ENCODE measurements at places on chromosomes 16 and 17.

- DNase-seq = no peak
These were observed 162.4 kb upstream of the FAM20A start for GRCh38 chr17:68763562-68763961.

DNA sequence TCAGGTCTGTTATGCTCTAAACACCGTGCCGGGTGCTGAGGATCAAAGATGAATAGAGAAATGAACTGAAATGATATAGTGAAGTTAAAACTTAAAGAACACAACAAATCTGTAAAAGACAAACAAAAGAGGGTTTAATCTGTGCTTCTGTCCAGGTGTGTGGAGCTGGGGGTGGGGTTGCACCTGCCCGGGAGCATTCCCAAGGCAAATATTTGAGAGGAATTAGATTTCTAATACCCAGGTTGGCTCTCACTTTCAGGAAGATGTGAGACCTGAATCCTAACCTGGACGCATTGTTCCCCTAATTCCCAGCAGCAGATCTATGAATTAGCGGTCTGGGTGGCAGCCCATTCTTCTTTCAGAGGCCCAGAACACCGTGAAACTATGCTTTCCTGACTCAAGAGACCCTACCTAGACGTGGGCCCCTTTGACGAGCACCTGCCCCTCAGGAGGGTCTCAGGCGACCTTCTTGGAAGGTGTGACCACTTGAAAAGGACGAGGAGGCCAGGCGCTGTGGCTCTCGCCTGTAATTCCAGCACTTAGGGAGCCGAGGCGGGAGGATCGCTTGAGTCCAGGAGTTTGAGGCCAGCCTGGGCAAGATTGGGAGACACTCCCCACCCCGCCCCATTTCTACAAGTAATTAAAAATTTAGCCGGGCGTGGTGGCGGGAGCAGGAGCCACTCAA, 677 bp upstream of the RANGRF start:
- no peak for DNase-seq

DNA sequence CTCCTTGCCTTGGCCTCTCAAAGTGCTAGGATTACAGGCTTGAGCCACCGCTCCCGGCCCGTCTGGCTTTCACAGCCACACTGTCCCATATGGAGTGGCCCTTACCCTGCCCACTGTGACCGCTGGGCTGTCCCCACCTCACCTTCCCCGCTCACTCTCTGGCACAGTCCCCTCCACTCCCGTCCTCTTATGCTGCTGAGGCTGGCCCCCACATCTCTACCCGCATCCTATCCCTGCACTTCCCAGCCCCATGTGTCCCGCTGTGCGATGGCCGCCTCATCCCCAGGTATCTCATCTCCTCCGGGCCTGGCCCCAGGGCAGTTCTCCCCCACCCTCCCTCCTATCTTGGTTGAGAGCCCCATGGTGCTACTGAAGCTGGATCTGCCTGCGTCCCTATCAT, 93.2 kb downstream of the PGS1 start:
- no peak for DNase-seq

GRCh38 chr16:48611329-48612137, 1.6 kb upstream of the N4BP1 start:
- DNase-seq = no peak

GRCh38 chr17:50289991-50290702, 15.9 kb downstream of the TMEM92 start:
- no peak for DNase-seq

DNA sequence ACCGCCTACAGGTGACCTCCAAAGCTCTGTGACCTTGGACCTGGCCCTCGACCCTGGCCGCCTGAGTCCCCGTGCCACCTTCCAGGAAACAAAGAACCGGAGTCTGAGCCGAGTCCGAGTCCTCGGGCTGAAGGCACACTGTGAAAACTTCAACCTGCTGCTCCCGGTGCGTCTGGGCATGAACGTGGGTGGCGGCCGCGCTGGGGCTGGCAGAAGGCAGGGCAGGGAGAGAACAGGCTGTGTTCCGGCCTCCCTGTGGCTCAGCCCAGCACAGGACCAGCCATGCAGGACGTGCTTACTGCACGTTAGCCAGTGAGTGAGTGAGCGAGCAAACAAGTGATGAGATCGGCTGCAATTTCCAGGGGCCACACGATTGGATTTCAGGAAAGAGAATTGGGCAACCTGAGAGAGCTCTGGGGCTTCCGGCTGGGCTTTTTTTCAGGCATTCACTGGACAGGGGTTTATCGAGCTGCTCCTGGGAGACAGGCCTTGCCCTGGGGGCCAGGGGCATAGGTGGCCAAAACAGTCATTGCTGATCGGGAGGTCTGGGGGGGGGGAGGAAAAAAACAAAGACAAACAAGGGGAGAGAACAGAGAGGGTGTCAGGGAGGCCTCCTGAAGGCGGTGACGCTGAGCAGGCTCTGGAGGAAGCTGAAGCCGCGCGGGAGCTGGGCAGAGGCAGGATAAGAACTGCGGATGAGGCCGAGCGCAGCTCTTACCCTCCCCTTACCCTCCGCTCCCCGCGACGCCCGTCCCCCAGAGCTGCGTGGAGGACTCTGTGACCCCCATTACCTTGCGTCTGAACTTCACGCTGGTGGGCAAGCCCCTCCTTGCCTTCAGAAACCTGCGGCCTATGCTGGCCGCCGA, 16.9 kb downstream of the ITGAX start:
- DNase-seq = no peak

- DNase-seq = no peak
These were observed 39.9 kb upstream of the LONP2 start for GRCh38 chr16:48203974-48204824.

DNA sequence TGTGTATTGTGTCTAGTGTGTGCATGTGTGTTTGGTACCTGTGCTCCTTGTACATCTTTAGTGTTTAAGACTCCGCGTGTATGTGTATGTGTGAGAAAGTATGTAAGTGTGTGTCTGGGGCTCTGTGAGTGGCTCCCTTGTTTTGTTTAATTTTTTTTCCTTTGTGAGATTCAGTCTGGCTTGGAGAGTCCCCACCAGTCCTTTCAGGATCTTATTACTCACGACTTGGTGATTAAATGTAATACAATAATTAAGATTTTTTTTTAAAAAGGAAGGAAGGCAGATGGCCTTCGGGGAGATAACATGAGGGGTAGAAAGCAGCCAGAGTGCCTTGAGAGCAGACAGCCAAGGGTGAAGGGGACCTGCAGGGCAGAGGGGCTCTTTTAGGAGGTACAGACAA, 33.9 kb downstream of the FZD2 start:
- DNase-seq = peak; percentile 58

- no peak for DNase-seq
These were observed 56.6 kb downstream of the NACA2 start for GRCh38 chr17:61534414-61534813.

- DNase-seq = no peak
These were observed 17.0 kb upstream of the EXOC7 start for GRCh38 chr17:76120658-76121008.

DNA sequence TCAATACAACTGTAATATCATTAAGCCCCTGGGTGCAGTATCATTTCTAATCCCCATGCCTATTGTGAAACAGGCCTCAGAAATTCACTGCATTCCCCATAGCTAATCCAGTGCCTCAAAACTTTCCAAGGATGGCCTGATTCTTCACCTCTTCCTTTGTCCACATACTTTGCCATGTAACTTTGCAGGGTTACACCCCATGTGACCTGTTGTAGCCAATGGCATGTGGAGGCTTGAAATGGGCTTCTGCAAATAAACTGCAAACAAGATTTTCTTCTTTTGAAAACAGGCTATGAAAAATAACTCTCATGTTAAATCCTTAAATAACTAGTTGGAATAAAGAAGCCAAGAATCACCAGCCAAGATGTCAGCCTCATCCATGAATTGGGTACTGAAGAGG, 35.9 kb downstream of the ABCA10 start:
- no peak for DNase-seq
